ENCODE measurements at places on chromosomes 1 and 21.

GRCh38 chr1:15249081-15249480, 2.1 kb downstream of the FHAD1 start:
- no peak for DNase-seq

GRCh38 chr1:78255383-78255782, 209.6 kb downstream of the GIPC2 start:
- DNase-seq: peak; percentile 23

GRCh38 chr1:154097873-154098272, 57.0 kb downstream of the NUP210L start:
- no peak for DNase-seq

DNA sequence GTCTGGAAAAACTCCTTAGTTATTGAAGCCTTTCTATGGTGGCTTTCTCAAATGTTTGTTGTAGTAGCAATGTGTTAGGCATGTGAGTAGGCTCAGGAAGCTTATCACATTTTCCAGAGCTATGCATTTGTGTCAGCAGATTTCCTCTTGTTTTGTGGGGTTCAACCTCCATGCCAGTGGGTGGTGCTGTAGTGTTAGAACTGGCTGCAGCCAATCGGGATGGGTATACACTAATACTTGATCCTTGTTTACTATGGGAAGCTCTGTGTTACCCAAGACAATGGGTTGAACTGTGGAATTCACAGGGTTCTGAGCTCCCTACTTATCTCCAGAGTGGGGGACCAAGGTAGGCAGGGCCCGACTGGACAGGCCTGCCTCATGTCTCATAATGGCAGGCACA, 348.5 kb upstream of the ADAMTS5 start:
- no peak for DNase-seq

DNA sequence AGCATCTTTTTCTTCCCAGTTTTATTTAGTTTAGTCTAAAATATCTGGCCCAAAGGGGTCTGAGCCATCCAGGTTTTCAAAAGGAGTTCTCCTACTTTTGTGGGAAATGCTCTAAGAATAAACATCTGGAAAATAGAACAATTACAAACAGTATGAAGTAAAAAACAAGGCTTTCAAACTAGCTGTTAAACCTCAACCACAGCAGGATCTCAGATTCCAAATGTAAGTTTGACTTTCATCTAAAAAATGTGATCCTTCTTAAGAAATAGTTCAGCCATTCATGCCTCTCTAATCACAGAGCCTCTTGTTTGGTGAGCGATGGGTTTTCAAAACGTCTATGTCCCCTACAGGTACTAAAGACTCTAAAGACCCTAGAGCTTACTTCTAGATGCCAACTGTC, 413.5 kb downstream of the DUSP10 start:
- DNase-seq: no peak

GRCh38 chr1:93594603-93594880, 87.1 kb downstream of the BCAR3 start:
- no peak for DNase-seq

DNA sequence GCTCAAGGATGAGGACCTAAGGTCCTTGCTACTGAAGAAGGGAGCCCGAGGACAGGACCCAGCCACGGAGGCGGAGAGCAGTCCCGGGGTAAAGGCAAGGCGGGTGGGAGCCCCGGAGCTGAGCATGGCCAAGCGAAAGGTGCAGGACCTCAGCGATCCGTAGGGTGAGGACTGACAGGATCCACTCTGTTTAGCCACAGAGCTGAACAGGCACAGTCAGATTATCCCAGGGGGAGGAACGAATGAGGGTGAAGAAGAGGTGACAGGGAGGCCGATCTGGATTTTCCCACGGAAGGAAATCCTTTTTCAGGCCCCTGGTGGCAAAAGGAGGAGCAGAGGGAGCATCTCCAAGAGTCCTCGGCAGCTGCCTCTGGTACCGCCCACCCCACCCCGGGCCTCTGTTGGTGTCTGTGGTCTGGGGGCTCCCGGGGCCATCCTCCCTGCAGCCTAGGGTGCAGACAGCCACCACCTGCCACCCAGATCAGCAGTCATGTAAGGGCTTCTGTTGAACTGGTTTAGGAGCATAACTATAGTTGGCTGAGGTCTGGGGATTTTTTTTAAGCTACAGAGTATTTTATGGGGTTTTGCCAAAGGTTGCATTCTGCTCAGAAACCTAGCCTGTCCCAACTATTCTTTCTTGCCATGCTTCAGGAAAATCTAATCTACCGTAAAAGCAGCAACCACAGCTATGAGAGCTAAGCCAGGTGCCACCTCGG, 32.3 kb upstream of the LBR start:
- no peak for DNase-seq

DNA sequence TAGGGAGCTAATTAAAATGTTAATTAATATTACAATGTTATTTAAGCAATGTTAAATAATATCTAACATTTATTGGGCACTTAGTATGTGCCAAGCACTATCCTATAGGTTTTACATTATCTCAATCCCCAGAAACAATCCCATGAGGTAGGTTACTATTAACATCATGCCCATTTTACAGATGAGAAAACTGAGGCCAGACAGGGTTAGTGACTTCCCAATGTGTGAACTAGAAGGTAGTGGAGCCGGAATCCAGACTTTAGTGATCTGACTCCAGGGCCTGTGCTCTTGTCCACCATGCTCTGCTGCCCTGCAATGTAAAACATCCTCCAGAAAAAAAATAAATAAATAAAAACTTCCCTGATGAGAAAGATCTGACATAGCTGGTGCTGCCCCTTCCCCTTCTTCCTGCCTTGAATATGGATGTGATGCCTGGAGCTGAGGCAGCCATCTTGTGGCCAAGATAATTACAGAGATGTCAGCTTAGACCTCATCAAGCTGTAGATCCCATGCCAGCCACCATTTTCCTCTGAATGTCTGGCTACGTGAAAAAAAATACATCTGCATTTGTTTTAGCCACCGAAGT, 7.6 kb upstream of the CELA2A start:
- no peak for DNase-seq

DNA sequence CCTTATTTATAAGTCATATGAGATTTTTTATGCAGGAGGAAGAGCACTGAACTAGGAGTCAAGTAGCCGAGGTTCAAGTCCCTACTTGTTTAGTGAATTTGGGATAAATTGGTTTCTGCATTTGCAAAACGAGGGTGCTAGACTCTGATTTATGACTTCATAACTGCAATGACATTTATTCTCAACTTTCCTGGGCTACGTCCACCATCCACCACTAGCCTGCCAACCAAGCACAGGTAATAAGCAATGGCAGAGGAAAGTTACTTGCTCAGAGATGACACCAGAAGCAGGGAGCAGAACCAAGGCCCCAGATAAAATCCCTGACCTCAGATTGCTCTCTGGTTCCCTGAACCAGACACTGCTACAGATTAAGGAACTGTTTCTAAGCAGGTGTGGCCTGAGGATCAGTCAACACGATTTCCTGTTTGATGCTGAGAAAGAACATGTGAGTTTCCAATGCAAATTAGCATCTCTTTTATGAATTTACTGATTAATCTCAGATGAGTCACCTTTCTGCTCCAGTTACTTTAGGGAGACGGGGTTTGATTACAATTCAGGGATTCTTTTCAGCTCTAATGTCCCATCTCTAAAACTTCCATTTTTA, 52.7 kb downstream of the PLPP3 start:
- peak; percentile 29 for DNase-seq

DNA sequence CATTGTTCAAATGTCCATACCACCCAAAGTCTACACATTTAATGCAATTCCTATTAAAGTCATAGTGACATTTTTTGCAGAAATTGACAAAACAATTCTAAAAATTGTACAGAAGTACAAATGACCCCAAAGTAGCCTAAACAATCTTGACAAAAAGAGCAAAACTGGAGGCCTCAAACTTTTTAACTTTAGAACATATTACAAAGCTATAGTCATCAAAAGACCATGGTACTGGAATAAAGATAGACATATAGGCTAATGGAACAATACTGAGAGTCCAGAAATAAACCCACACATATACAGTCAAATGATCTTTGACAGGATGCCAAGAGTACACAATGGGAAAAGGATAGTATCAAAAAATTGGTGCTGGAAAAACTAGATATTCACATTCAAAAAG, 213.2 kb upstream of the SAMSN1 start:
- DNase-seq: no peak

DNA sequence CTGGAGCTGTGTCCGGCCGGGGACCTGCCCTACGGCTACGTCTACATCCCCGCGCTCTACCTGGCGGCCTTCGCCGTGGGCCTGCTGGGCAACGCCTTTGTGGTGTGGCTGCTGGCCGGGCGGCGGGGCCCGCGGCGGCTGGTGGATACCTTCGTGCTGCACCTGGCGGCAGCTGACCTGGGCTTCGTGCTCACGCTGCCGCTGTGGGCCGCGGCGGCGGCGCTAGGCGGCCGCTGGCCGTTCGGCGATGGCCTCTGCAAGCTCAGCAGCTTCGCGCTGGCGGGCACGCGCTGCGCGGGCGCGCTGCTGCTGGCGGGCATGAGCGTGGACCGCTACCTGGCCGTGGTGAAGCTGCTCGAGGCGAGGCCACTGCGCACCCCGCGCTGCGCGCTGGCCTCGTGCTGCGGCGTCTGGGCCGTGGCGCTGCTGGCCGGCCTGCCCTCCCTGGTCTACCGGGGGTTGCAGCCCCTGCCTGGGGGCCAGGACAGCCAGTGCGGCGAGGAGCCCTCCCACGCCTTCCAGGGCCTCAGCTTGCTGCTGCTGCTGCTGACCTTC, 412 bp downstream of the GPR25 start:
- no peak for DNase-seq

DNA sequence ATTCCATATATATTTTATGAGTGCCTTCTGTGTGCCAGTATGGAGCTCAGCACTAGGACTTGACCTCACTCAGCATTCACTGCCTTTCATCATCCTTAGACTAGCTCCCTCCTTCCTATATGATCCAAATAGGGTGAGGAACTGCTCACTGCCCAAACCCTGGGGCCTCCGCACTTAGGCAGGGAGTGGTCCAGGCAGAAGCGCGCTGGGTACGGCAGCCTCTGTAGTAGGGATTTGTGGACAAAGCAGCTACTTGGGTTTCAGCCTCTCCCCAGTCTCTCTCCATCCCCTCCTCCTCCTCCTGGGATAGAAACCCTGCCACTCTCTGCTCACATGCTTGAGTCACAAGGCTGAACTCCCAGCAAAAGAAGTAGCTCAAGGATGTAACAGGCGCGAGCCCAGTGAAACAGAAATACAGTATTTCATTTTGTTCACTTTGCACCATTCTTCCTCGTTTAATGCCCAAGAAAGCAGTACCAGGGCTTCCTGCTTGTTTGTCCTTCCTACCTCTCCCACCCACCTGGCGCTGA, 32.9 kb downstream of the PLEKHA6 start:
- DNase-seq: no peak

DNA sequence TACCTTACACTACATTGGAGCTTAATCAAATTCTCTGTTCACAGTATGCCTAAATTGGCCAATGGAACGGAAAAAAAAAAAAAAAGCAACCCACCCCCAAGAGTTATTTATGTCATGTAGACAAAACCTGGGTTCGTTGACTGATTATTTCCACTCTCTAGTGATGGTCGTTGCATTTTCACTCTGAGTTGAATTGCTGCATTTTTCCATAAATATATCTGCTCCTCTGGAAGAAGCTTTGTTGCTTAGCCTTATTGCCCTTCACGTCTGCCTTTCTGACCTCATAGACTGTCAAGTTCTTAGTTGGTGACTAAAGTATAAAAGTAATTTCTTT, 90.2 kb upstream of the RUNX1 start:
- no peak for DNase-seq

DNA sequence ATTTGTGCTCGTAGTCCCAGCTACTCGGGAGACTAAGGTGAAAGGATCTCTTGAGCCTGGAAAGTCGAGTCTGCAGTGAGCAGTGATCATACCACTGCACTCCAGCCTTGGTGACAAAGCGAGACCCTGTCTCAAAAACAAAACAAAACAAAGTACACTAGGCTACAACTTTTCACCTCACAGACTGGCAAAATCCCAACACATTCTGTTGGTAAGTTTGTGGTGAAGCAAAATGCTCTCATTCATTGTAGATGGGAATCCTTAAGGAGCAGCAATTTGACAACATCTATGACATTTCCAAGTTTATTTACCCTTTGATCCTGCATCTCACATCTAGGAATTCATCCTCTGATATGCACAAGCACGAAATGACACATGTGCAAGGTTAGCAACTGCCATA, 20.2 kb upstream of the SLC1A7 start:
- DNase-seq: no peak

GRCh38 chr1:47330212-47330611, 3.4 kb upstream of the CMPK1 start:
- DNase-seq: no peak

- DNase-seq: no peak
These were observed 410.6 kb upstream of the NR5A2 start for GRCh38 chr1:199616947-199617346.

- DNase-seq: peak; percentile 50
These were observed at the start of gene DYNLT5 for GRCh38 chr1:66752000-66752592. DYNLT5 (plus strand) TSS chr1:66752459; CDS start chr1:66754659, 2,200 bp downstream.

GRCh38 chr1:82775406-82776000, 974.8 kb downstream of the ADGRL2 start:
- DNase-seq: peak; percentile 36

DNA sequence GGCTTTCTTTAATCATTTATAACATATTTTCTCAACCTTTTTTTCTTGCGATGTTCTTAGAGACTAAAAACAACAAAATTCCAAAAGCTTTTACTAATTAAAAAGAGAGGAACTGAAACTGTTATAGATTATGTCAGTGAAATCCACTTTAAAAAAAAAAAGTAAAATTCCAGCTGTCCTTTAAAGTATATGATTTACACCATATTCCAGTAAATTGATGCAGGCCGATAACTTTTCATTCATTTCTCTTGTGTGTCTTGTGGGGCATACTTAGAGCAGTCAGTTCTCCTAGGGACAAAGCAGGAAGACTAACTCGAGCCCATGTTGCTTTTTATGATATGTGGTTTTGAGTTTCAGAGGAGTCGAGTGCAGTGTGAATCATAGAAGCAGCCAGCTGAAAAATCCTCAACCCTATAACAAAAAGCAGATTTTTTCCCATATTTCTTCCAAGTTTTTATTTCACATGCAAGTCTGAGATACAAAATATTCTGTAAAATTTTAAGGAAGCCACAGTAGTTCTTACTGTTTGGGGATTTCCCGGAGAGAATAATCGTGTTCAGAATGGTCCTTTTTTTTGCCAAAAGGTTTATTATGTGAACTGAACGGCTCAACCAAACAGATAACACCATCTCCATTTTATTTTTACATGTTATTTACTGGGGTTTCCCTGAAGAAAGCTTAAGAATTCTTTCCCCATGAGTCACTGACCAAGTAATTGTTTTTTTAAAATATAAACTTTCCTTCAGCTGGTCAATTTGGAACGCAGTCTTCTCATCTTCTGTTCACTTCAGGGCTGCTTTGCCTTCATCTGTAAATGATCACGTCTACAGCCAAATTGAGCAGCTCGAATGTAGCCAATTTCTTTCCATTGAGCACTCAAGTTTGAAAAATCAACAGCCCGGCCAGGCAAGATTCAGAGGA, 77.0 kb upstream of the C1orf105 start:
- DNase-seq: peak; percentile 92

- DNase-seq: no peak
These were observed 288.2 kb downstream of the PTPRU start for GRCh38 chr1:29524285-29525065.

GRCh38 chr1:52426371-52426770, 22.0 kb downstream of the PRPF38A start:
- peak; percentile 11 for DNase-seq

Data from fibroblast of skin of right biceps (primary cell).